ENCODE measurements at places on chromosomes 3 and 15.
A peak's percentile ranks its signal among the peaks of the same experiment; 100 is the strongest.

DNA sequence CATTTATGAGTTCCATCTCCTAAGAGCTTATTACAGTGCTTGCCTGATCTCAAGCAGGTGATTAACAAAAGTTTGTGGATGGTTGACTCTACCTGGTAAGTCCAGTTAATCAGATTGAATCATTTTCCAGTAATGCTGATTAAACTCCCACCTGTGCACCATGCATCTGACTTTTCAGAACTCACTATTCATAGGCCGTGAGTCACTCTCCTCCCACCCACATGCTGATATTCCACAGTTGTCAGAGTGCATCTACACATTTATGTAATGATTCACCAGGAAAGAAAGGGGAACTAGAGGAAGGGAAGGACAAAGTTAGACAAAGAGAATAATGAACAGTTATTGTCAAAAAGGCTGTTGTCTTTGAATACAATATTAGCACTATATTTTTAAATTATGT lies 106.2 kb upstream of the UBE3A start:
- no peak for DNase-seq

DNA sequence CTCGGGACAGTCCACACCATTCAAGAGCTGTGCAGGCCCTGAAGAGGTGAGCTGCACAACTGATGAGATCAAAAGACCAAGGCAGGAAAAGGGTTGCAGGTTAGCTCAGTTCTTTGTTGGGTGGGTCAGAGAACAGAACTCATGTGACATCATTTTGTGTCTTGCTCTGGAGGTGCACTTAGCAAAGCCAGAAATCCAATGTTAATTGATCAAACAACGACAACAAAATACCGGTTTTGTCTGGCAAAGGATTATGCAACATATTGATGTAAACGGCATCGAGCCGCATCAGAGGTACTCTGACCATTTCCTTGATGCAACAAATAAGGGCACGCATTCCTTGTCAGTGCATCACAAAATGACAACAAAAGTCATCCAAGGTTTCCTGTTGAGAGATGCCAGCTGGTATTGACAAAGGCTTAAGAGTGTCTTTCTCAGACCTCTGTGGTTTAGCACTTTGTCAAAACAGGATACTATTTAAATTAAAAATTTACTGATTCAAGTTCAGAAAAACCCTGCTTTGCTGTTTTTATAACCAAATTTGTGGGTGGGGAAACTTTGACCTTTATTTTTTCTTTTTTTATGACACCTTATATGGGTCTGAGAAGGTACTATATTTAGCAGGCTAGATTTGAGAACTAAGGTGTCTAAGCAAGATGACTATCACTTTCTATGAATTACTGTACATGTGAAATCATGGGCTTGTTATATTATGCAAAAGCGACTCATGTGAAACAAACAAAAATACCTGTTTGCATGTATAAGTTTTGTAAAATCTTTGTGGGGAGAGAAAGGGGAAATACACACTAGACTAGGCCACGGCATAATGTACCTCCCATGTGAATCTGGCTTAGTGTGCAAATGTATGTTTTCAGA lies 496.1 kb downstream of the FOXP1 start:
- DNase-seq, result no peak

- no peak for DNase-seq
These were observed 37.3 kb downstream of the SMAD6 start for GRCh38 chr15:66739287-66739686.

GRCh38 chr3:133106169-133106568 lies 68.0 kb downstream of the TMEM108 start:
- DNase-seq, result no peak

GRCh38 chr3:112627419-112627818 lies 13.5 kb downstream of the CCDC80 start:
- peak; percentile 80 for DNase-seq

GRCh38 chr15:99686290-99686689 lies 46.9 kb downstream of the LYSMD4 start:
- DNase-seq, result no peak

DNA sequence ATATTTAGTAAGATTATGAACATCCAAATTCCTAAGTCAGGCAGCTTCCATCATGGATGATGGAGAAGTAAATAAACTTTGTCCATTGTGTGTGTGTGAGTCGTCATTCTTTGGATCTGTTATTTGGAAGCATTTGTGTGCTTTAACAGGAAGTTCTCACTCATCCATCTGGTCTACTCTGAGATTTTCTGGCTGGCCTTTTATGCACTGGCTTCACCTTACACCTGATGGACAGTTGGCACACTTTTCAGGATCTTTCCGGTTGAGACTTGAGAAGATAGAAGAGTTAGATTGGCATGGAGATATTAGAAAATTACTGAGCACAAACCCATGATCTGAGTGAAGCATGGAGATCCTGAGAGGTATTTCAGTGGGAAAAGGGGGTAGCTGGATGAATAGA lies 12.6 kb downstream of the SYNPR start:
- DNase-seq, result no peak

DNA sequence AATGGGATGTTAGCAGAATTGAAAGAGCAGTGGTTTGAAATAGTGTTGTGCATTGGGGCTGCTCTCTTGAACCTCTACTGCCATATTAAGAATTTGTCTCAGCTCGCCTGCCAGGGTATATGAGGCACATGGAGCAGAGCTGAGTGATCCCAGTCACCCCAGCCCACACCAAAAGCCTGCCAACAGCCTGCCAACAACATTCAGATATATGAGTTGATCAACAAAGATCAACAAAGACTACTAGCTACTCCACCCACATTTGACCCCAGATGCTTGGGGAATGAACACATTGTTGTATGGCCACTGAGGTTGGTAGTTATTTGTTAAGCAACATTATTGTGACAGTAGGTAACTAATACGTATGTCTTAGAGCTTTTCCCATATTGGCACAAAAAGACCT lies 570.9 kb upstream of the IL12A start:
- no peak for DNase-seq

DNA sequence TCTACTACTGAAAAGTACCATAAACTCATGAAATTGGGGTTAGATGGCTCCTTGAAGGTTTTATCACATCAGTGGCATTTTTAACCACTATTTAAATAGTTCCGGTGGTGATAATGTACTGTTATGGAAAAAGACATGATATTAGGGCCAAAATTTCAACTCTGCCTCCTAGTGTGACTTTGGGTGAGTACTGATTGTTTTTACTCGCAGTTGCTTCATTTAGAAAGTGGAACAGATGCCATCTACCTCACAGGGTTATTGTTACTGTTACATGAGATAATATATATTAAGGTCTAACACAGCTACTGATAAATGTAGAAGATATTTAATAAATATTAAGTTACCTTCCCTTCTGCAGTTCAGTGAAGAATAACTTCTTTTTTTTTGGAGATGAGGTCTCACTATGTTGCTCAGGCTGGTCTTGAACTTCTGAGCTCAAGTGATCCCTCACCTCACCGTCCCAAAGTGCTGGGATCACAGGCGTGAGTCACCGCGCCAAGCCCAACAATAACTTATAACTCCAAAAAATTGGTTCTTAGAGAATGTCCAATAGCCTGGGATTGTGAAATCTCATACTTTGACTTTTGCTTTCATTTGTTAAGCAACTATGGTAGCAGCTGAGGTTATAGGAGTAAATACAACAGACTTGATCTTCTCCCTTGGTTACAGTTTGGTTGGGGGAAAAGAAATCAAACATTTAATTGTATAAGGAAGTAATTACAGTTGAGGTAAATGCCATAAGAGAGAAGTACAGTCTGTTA lies 48.3 kb downstream of the MEF2A start:
- DNase-seq, result no peak

DNA sequence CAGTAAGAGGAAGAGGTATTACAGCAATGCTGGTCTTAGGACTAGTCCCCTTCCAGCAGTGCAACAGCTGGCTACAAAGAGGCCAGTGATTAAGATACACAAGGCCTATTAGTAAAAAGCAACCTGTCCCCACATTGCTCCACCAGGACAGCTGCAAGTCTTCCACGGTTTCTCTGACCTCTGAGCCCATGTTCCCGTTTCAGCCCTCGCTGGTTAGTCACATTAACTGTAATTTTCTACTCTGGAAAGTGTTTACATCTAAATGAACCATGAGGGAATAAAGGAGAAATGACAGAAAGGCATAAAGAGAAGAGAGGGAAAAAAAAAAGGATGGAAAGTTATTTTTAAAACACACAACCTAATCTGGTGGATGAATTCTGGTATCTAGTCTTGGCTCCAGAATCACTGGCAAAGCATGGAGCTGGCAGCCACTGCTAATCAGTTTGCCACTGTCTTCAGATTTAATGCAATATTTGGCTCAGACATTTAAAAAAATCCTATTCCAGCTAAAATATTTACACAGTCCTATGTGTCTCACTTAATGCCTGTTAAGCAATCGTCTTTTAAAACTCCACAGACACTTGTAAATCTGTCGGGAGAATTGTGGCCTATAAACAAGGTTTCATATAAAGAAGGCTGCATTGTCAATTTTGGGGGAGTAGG lies 154.9 kb downstream of the GREM1 start:
- DNase-seq, result no peak

DNA sequence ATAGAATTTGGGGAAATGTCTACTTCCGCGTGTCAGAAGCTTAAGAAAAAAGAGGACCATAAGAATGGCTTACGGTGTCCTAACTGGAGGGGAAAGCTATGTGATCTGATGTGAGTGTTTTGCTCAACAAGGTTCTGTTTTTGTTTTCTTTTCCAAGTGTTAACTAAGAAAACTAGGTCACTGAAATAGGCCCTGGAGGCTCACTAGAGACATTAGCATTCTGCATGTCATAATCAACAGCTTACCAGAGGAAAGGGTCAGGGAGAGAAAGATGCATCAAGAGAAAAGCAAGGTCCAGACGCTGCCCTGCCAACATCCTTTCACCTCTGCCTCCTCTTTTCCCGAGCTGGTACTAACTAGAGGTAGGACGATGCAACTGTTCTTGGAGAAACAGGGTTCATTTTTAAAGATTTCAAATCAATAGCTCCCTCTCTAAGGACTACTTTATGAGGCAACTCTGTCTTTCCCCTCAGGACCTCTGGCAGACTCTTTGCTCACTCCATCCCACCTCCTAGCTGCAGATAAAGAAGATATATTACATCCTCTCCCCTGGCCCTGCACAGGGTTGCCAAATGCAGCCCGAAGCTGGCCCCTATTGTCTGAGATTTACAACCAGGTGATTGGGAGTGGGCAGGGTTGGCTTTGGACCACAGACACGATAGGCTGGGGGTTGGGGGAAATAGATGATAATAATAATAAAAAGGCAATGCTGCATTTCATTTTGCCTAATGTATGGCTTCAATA lies 209.9 kb upstream of the SLC2A2 start:
- no peak for DNase-seq

DNA sequence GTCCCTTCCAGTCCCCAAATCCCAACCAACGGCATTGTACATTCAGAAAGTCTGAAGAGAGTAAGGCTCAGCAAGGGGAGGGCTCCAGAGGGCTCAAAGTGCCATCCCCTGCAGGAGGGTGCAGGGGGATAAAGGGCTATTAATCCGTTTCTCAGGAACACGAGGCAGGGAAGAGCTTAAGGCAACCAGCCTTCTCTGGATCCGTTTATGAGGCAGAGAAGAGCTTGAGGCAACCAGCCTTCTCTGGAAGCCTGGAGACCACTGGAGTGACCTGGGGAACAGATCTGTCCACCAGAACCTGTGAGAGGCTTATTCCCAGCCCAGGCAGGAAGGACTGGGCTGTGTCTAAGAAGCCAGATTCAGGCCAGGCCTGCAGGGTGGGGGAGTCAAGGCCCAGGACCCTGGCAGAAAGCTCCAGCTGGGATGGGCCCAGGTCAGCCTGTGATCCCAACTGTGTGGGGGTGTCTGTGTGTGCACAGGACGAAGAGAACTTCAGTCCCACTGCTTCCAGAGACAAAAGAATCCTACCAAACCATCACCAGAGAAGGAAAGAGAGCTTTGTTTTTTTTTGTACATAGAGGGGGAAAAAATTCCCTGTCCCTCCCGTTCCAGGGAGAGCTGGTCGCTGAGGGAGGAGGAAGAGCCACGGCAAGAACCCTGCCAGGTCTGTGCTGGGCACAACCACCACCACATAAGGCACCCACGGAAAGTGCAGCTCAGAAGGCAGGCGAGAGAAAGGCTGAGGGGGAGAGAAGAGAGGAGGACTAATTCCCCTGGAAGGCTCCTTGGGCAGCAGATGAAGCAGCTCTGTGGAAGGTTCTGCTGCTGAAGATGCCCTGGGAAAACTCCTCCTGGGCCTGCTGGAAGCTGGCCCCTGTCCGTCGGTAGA lies 1.6 kb upstream of the ULK3 start:
- no peak for DNase-seq

- DNase-seq, result no peak
These were observed 87.8 kb downstream of the IGF2BP2 start for GRCh38 chr3:185737020-185737419.

- DNase-seq, result no peak
These were observed 126.5 kb downstream of the GABRG3 start for GRCh38 chr15:27097506-27097905.

- DNase-seq, result no peak
These were observed 2.9 kb upstream of the CTDSPL start for GRCh38 chr3:37858742-37859141.

- peak; percentile 30 for DNase-seq
These were observed 384.9 kb upstream of the THBS1 start for GRCh38 chr15:39195961-39196486.

DNA sequence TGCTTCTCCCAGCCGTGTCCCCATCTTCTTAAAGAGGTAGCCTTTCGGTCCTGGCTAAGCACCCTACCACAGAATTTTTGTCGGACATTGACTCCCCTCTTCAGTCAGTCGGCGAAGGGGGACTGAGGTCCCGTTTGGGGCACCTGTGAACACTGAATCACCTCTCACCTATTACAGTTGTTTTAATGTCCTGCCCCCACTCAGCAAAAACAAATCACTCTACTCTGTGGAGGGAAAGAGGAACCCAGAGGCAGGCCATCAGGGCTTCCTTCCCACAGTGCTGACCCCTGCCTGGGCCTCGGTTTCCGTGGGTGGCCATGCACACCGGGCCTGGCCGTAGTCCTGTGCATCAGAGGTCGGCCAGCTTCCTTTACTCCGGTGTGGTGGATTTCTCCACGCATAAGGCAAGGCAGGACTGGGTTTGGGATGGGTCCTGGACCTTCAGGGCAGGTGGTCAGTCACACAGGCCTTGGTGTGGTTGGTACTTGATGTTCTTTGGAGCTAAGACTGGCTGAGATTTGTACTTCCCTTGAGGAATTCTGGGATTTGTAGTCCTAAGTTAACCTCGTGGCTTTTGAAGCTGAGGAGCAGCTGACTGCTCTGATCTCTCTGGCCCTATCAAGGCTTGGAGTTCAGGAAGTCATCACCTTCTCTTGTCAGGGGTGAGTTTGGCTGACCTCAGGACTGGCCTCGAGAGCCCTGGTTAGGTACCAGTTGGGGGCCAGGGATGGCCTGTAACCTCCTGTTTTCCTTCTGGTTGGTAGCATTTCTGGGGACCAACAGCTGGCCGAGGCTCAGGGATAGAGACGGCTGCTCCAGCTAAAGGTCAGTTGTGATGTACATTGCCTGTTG lies 627 bp upstream of the FAM131A start:
- DNase-seq, result peak; percentile 68

- no peak for DNase-seq
These were observed 18.6 kb downstream of the UBE2Q2 start for GRCh38 chr15:75861750-75862402.

GRCh38 chr3:4448187-4448586 lies 18.9 kb downstream of the SUMF1 start:
- DNase-seq, result no peak

Data from NCI-H446 (cell line).